ENCODE measurements at places on chromosomes 6 and 20. TPM values are rescaled to one million over a fixed set of nuclear protein-coding genes. Genes with fewer than 3 reads are reported as not detected.
A peak's percentile ranks its signal among the peaks of the same experiment; 100 is the strongest.

The BHLHE23 gene
- total RNA-seq: not detected

The LAMA2 gene
- 166 TPM for total RNA-seq

DNA sequence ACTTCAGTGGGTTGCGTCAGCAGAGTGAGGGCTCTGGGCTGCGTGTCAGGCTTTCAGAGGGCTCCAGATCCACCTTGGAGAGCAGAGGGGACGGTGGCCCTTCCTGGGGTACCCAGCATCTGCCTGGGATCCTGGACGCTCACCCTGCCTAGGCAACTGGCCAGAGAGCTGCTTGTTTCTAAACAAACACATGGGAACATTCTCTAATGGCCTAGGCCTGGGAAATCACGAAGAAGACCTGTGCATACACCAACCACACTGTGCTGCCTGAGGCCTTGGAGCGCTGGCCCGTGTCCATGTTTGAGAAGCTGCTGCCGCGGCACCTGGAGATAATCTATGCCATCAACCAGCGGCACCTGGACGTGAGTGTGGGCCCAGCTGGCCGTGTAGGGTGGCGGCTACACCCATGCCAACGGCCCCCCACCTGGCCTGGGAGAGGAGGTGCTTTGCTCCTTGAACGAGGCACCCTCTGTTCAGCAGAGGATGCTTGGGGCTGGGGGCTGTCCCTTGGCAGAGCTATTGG, 32.2 kb downstream of the PYGB start:
- no peak for DNase-seq
- H3K4me1 ChIP-seq: peaks cover 21% of the 10 kb centered on the region
- H3K27ac ChIP-seq: peak overlapping the region; percentile 1
- H3K36me3 ChIP-seq: peaks cover 99% of the 10 kb centered on the region

The ASIP gene
- total RNA-seq: 2.7 TPM

The IL20RA gene
- total RNA-seq: 5.0 TPM

GRCh38 chr20:15600565-15600964, 972.7 kb downstream of the KIF16B start:
- DNase-seq: no peak
- no peaks in the 10 kb centered on the region for H3K27me3 ChIP-seq
- no peak overlapping the region for H3K4me3 ChIP-seq
- H3K36me3 ChIP-seq: no peaks in the 10 kb centered on the region
- H3K27ac ChIP-seq: no peak overlapping the region
- H3K4me1 ChIP-seq: no peaks in the 10 kb centered on the region

The TRIM31 gene
- not detected for total RNA-seq

The TGM2 gene
- total RNA-seq: 1,303 TPM

GRCh38 chr20:1094751-1095150, 23.7 kb upstream of the PSMF1 start:
- no peaks in the 10 kb centered on the region for H3K4me1 ChIP-seq
- H3K4me3 ChIP-seq: no peak overlapping the region
- H3K27ac ChIP-seq: no peak overlapping the region
- H3K36me3 ChIP-seq: no peaks in the 10 kb centered on the region
- no peak for DNase-seq

The TXLNB gene
- total RNA-seq: 132 TPM
